ENCODE measurements at places on chromosomes 3 and 15. TPM values are rescaled to one million over a fixed set of nuclear protein-coding genes. Genes with fewer than 3 reads are reported as not detected.

TRIM42 gene
- polyA plus RNA-seq, result not detected

WDR49 gene
- not detected for polyA plus RNA-seq

CA12 gene
- polyA plus RNA-seq, result 0.25 TPM

RABL3 gene
- polyA plus RNA-seq, result 23.0 TPM

TM6SF1 gene
- polyA plus RNA-seq, result 13.8 TPM

IL5RA gene
- polyA plus RNA-seq, result not detected

TRAIP gene
- polyA plus RNA-seq, result 4.6 TPM

SPATA12 gene
- 0.01 TPM for polyA plus RNA-seq

SLC15A2 gene
- polyA plus RNA-seq, result 0.38 TPM

BOC gene
- polyA plus RNA-seq, result 1.1 TPM

TAGLN3 gene
- polyA plus RNA-seq, result 0.21 TPM

MKRN2 gene
- 18.6 TPM for polyA plus RNA-seq

SPTBN5 gene
- polyA plus RNA-seq, result 0.29 TPM

ARNT2 gene
- 3.8 TPM for polyA plus RNA-seq

SPTSSB gene
- 0.21 TPM for polyA plus RNA-seq

- no peak for DNase-seq
Measured at GRCh38 chr3:11120091-11120805, 34.0 kb upstream of the HRH1 start.

GRCh38 chr15:78408355-78408640 lies 29.7 kb upstream of the IREB2 start:
- DNase-seq, result no peak

DNA sequence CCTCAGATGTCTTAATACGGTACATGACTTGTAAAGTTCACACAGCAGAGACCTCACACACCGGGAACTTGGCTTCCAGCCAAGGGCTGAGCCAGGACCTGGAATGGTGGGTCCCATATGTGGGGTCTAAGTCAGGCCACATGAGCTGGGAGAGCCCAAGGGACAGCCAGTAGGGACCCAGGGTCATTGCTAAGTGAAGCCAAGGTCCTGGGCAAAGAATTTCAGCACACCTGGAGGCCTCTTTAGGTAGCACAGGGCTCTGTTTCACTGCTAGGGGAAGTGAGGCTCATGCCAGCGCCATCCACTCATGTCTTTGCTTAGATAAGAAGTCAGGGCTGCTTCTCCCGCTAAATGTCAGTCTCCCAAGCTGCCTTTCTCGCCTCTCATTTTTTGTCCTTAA lies 116.6 kb upstream of the TLE3 start:
- DNase-seq, result no peak

- DNase-seq, result no peak
Measured at GRCh38 chr15:49190586-49190985, 20.5 kb downstream of the GALK2 start.

GRCh38 chr15:91855684-91856489 lies 2.4 kb downstream of the SLCO3A1 start:
- no peak for DNase-seq

GRCh38 chr3:138195481-138195880 lies 8.4 kb downstream of the ARMC8 start:
- no peak for DNase-seq

GRCh38 chr3:126084768-126085180 lies 850 bp upstream of the SLC41A3 start:
- no peak for DNase-seq

DNA sequence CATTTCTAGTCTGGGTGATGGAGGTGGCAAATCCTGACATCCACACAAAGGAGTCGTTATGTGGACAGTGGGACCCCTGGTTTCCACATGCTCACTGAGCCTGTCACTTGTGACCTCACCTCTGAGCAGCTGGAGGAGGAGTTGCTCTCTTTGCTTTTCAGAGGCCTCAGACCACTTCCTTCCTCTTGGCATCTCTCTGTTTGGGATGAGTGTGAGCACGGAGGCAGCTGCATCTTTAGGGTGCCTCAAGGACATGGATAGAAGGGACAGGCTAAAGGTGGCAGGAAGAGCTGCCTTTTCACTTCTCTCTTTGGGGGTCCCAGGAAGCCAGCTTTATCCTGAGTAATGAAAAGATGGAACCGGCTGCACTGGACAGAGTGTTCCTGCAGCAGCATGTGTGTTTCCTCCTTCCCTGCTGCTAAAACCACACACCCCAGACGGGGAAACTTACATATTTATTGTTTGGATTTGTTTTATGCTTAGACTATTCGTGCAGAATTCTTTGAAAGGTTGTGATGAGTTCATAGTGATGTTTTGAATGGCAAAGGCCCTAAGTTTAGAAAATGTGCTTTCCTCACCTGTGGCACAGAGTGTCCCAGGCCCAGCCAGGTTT lies 31.8 kb downstream of the GPR171 start:
- DNase-seq, result no peak

- no peak for DNase-seq
Measured at GRCh38 chr15:100143378-100143777, 198.4 kb downstream of the ADAMTS17 start.

- peak; percentile 72 for DNase-seq
Measured at GRCh38 chr3:149971403-149972075, 844 bp upstream of the PFN2 start.

DNA sequence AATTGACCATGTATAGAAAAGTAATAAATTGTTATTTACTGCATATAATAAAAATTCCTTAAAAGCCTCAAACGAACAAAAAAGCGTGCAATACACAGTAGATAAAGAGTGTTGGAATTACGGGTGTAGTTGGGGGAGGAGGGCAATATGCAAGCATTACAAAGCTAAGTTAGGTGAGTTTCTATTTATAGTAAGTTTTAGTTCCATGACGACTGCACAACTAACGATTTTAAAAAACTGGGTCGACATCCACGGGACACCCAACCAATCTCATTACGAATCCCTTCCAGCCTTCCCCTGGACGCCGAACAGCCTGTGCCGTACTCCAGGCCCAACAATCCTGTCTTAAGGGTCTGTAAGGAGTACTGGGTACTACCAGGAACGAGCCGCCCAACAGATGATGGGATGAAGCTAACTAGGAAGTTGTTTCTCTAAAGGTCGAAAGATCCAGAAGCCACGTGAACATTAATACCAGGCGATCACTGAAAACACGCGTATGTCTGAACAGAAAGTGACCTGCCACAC lies 677 bp downstream of the POLQ start:
- DNase-seq, result no peak

- DNase-seq, result no peak
Measured at GRCh38 chr3:27614592-27614991, 107.5 kb downstream of the EOMES start.

- DNase-seq, result no peak
Measured at GRCh38 chr3:71854706-71855105, 69.8 kb upstream of the PROK2 start.

DNA sequence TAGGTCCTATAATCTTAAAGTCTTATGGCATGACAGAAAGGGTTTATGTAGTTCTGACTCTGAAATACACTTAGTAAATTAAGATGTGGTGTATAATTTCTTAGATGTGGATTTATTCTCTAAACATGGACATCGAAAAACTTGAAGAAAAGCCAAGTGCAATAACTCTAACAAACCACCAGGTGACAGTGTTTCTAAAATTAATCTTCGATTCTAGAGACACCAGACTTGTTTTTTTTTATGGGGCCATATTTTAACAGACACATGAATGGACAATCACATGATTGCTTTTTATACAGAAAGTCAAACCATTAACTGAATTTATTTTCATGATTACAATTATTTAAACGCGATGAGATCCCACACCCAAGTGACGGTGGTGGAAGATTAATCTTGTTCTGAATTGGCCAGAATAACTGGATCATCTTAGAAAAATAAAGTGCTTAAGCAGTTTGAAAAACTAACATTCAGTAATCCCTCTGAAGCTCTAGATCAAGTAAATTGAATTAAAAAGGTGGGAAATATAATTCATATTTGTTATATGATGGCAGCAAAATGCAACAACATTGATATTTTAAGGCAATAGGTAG lies 305.1 kb downstream of the LSAMP start:
- no peak for DNase-seq

- no peak for DNase-seq
Measured at GRCh38 chr3:159146856-159147435, 345.1 kb downstream of the MFSD1 start.

DNA sequence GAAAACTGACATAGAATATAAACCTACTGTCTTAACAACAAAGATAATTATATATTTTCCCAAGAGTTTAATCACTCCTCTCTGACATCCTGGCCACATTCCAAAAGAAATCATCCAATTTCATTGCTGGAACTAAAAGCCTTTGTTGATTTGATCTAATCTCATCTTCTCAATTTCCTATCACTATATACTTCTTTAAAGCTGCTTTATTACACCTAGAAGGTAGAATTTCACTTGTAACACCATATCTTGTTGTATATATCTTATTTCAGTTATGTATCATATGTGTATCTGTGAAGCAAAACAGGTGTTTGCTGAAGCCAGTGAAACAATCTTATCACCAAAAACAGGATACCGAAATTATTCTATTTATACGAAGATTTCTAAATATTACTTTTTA lies 740.2 kb downstream of the ROBO1 start:
- no peak for DNase-seq

GRCh38 chr3:42535981-42536784 lies 33.7 kb downstream of the VIPR1 start:
- no peak for DNase-seq

DNA sequence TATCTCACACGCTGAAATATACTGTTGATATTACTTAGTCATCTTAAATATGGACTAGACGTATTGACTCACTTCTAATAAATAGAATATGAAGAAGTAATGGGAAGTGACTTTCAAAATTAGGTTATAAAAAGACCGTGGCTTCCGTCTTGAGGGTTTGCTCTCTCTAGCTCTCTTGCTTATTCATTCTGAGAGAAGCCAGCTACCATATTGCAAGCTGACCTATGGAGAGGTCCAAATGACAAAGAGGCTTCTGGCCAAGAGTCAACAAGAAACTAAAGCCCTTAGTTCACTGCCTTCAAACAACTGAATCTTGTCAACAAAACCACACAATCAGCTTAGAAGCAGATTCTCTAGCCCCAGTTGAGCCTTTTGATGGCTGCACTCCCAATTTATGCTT lies 46.1 kb downstream of the SLC9C1 start:
- DNase-seq, result no peak

DNA sequence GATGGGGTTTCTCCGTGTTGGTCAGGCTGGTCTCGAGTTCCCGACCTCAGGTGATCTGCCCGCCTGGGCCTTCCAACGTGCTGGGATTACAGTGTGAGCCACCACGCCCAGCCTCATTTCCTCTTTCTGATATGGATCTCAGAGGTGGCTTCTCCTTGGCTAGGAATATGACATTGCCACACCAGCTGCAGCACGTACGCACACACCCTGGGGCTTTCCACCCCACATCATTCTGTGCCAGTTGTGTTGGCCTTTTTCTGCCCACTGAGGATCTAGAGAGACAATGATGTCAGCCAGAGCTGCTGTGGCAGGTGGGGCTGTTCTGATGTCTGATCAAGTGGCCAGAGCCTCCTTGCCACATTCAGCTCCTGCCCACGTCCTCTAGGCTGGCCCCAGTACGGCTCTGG lies 29.0 kb downstream of the TMEM45A start:
- no peak for DNase-seq

- DNase-seq, result no peak
Measured at GRCh38 chr3:157857440-157857839, 248.8 kb downstream of the SHOX2 start.

DNA sequence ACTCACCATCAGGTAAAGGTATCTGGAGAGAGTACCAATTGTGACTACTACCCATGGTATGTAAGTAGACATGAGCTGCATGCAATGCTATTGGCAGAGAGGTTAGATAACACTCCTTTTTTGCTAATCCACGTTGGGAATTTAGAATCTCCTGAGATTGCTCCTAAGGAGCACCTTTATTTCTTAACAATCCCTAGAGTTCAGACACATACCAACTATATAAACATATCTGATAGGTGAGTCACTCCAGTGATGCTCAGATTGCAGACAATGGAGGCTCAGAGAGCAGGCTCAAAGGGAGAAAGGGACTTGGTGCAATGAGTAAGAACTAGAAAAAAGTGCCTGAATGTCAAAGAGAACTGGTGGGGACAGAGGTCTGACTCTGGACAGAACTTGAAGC lies 47.0 kb upstream of the LRRFIP2 start:
- no peak for DNase-seq

DNA sequence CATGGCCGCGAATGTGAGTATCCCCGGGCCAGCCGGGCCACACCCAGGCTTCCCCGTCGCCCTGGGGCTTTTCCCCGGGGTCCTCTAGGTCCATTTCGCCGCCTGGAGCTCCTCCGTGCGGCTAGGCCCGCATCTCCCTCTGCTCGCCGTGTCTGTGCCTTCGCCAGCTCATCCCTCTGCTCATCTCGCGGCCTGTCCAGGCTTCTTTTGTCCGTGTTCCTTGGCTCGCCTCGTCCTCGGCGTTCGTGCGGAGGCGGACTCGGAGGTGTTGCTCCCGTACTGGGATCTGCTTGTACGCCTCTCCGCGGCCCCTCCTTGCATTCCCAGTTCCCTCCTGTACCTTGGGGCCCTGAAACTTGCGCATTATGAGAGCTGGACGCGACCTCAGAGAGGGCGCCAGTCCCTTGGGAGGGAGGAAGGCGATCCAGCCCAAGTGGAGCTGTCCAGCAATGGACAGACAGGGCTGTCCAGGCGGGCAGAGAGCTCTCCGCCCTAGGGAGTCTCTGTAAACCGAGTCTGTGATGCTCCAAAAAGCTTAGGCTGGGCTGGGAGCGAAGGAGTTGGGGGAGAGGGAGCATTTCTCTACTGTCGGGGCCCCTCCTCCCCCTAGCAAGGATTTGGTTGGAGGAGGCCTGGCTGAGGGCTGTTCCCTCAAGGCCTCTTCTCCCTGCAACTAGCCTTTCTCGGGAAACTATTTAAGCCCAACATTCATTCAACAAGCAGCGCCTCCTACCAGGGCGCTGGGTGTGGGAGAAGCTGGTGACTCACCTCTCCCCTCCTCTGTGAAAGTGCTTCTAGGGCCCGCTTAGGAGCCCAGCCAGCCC lies 553 bp downstream of the TMEM43 start:
- DNase-seq, result peak; percentile 81

GRCh38 chr3:184604039-184604601 lies 42.5 kb downstream of the EPHB3 start:
- no peak for DNase-seq

GRCh38 chr3:152160350-152161011 lies 108.2 kb upstream of the MBNL1 start:
- no peak for DNase-seq

DNA sequence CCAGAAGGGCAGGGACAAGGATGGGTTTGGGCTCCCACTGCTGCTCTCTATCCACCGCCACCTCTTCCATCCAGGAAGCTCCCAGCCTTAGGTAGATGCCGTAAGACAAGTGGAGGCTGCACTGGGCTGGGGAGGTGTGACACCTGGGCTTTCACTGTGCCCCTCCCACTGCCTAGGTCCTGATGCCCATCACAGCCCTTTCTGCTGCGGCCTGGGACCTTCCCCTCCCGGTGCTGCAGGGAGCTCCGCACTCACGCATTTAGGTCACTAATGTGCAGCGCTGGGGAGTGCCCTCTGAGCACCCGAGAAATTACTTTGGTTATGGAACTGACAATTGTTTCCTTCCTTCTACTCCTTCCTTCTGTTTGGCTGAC lies 850 bp downstream of the LTF start:
- no peak for DNase-seq

- DNase-seq, result no peak
Measured at GRCh38 chr3:124078953-124079911, 87.3 kb upstream of the ROPN1 start.

GRCh38 chr15:77066971-77067690 lies 3.8 kb downstream of the TSPAN3 start:
- DNase-seq, result no peak

- DNase-seq, result no peak
Measured at GRCh38 chr3:80215191-80215590, 447.4 kb upstream of the ROBO1 start.

All from psoas muscle (tissue), 8 donors.